ENCODE measurements at places on chromosomes 2 and 18.

DNA sequence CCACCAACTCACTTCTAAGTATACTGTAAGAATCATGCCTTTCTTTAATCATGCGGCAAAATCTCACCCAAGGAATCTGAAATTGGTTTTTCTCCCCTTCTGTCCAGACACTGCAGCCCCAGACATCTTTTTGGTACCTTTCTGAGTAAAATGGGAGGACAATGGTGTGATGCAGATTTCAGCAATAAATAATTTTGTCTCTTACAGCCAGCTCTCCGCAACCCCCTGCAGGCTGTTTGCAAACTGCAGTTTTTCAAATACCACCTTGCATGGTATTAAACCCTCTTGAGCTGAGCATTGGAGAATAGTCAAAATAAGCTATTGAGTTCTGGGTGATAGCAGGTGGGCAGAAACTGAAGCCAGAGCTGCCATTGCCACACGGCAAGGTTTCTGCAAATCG is 32.2 kb downstream of the GPR39 start:
- peak; percentile 22 for DNase-seq

GRCh38 chr2:214103276-214104001 is 307.4 kb upstream of the VWC2L start:
- peak; percentile 82 for DNase-seq

- DNase-seq: no peak
Measured at GRCh38 chr2:70360661-70361270, 58.9 kb upstream of the FAM136A start.

- no peak for DNase-seq
Measured at GRCh38 chr2:207926133-207926988, 99.0 kb downstream of the PLEKHM3 start.

DNA sequence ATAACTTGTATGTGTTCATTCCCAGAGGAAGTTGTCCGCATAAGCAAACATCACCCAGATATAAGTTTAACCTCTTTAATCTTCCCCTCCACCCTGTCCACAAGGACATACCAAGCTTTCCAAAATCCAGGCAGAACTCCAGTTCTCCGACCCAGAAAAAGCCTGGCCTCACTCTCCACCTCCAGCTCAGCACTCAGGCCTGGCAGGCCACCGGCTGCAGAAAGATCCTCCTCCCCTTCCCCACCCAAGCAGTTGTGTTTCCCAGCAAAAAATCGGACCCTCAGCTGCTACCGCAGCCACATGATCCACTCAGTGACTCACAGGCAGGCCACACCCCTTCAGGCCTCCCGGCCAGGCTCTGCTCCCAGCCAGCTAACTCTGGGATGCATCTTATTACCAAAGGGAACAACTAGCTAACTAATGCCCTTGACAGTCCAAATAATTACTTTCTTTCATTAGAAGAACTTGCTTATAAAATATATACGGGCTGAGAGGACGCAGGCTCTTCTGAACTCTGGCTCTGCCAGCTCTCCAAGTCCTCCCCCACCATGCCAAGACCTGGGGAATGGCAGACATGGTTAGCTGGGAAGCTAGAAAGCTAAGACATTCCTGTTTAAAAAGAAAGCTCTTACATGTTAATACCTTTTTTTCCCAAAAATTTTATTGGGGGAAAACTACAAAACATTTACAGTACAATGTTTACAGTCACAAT is 4.5 kb downstream of the ZFP36L2 start:
- no peak for DNase-seq

DNA sequence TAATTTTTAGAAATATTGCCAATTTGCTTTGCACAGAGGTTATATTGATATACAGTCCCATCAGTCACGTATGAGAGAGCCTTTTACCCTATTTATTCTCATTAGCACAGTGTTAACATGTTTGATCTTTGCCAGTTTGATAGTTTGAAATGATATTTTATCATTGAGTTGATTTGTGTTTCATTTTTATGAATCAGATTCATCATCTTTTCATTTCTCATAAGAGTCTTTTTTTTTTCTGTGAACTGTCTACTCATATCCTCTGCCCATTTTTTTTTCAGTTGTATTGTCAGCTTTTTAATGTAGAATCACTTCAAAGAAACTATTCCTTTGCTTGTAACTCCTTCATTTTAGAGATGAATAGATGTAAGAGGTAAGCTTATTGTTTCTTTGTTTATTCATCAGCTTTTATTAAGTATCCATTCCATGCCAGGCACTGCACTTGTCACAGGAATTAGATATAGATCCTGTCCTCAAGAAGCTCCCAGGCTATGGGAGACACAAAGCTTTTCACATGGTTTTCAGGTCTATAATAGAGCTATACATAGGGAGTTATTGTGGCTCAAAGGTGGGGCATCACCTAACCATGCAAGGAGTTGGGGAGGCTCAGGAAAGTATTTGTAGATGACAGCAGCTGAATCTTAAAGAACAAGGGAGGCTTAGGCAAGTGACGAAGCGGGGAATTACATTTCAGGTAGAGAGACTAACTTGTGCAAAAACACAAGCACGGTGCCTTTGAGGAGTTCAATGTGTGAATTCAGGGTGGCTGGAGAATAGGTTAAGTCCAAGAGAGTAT is 42.1 kb downstream of the CD28 start:
- no peak for DNase-seq

DNA sequence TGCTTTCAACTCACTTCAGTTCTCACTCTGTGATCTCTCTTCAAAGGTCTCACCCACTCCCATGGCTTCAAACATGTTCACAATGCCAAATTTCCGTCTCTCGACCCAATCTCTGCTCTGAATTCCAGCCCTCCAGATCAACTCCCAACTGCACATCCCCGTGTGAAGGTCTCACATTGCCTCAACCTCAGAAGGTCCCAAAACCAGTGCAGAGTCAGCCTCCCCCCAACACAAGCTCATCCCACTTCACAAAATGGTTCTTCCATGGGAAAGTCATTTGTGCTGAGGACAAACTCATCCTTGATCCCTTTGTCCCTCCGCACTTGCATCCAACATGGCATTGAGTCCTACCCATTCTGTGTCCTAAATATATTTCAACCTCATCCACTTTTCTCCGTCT is 31.0 kb upstream of the GNAL start:
- no peak for DNase-seq

DNA sequence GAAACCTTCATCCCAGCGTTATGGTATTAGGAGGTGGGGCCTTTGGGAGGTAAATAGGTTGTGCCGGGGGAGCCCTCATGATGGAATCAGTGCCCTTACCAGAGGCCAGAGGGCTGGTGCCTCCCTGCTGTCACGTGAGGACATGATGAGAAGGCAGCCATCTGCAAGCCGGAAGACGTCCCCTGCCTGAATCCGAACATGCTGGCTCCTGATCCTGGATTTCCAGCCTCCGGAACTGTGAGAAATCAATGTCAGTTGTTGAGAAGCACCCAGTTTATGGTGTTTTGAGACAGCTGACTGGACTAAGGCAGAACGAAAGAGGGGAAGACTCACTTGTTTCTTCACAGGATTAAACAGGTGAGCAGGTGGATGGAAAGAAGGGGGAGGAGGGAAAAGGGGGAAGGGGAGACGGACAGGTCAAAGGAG is 13.0 kb upstream of the KLF11 start:
- no peak for DNase-seq

DNA sequence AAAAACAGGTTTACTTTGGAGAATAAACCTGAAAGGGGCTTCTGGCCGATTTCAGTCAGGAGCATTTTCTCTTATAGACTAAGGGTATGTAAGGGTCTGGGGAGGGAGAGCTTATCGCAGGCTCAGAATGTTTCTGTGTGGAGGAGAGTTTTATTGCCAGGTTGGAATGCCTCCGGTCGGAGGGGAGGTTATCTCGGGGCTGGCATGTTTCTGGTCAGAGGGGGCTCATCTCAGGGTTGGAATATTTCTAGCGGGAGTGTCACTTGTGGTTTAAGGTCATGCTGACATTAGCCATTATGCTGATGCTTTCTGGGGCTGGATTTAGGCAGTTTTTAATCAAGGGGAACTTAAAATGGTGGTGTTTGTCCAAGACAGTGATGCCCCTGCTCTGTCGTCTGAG is 333.6 kb downstream of the METTL4 start:
- DNase-seq: no peak

GRCh38 chr2:47043142-47043890 is 111.8 kb downstream of the STPG4 start:
- no peak for DNase-seq

DNA sequence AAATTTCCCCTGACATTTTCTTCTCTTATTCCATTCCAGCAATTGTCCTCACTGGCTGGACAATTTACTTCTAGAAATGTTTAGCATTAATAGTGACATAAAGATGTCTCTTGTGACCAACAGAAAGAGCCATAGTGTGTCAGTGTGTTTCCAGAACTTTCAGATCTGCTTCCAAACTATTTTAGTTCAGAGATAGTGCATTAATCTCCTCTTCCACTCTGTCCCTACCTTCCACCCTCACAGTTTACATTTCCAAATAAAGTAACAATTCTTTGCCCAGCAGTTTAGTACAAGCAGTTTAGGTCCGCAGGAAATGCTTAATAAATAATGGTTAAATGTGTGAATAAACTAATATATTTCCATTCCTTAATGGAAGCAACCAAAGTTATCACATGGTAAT is 24.5 kb upstream of the RAPGEF4 start:
- no peak for DNase-seq

GRCh38 chr2:187569042-187569441 is 14.8 kb upstream of the TFPI start:
- no peak for DNase-seq

- DNase-seq: no peak
Measured at GRCh38 chr2:181471783-181472182, 14.6 kb downstream of the ITGA4 start.

DNA sequence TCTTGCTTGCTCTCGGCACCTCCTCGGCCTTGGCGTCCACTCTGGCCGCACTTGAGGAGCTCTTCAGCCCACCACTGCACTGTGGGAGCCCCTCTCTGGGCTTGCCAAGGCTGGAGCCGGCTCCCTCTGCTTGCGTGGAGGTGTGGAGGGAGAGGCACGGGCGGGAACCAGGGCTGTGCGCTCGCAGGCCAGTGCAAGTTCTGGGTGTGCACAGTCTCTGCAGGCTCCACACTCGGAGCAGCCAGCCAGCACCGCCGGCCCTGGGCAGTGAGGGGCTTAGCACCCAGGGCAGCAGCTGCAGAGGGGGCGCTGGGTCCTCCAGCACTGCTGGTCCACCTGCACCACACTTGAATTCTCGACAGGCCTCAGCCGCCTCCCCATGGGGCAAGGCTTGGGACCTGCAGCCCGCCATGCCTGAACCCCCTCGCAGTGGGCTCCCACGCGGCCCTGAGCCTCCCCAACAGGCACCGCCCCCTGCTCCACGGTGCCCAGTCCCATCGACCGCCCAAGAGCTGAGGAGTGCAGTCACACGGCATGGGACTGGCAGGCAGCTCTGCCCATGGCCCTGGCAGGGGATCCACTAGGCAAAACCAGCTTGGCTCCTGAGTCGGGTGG is 411.2 kb upstream of the CHAC2 start:
- no peak for DNase-seq

DNA sequence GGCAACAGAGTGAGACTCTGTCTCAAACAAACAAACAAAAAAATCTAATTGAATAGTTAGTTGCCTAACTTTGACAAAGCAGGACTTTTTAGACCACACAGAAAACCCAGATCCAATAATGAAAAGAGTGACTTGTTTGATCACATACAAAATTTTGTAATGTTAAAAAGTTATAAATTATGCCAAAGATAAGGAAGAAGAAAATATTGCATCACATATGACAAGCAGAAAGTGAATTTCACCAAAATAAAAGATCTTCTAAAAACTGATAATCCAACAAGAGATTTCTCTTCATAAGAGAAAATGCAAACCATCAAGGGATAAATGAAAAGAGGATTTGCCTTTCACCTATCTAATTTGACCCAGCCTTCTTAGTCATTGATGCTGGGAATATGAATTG is 2.8 kb upstream of the RMP24 start:
- no peak for DNase-seq

- no peak for DNase-seq
Measured at GRCh38 chr18:4854671-4855070, 342.4 kb downstream of the AKAIN1 start.

DNA sequence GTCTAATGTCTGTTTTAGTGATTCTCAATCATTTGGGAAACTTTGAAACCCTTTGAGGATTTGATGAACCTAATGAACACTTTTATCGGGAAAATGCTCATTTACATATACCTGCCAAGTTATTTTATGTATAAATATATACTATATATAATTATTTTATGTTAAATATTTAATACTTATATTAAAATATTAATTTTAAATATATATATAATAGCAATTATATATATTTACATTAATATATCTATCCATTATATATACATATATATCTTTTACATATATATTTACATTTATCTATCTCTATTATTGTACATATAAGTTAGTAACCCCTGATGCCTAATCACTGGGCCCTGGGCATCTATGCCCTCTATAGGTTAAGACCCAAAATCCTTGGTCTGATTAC is 763.3 kb upstream of the FSHR start:
- no peak for DNase-seq

DNA sequence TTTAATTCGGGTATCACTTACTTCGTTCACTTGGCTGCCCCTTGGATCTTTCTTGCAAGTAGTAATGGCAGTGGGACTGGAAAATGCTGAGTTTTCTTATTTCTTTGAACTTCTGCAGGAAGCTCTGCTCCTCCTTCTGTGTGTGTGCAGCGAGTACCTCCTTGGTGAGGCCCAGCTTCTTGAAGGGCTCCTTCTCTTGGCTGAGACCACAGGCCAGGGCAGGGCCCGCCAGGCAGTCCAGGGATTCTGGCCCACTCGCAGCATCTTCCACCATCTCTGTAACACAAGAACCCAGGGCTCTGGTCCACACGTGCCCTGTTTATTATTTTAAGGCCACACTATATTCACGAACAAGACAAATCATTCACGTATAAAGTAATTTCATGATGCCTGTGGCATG is 15.8 kb upstream of the HES6 start:
- DNase-seq: no peak

DNA sequence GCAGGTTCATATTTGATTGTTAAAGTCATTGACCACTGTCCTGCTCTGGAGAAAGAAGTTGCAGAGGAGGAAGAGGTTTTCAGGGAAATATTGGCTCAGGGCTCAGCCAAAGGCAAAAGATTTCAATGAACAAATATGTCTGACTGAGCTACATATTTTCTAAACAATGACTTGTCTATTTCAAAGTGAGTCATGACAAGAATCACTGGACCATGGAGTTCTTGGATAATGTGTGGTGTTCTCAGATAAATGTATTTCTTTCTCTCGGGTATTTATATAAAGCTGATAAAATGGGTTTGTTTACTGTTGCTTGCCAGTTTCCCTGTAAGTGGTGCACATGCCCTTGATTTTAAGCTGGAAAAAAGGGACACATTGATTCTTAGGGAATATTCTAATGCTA is 34.3 kb upstream of the RMP24 start:
- no peak for DNase-seq

GRCh38 chr18:10477121-10477862 is 22.9 kb downstream of the APCDD1 start:
- DNase-seq: no peak
